GM04503 (cell line): ENCODE measurements at places on chromosomes 12 and 14.

DNA sequence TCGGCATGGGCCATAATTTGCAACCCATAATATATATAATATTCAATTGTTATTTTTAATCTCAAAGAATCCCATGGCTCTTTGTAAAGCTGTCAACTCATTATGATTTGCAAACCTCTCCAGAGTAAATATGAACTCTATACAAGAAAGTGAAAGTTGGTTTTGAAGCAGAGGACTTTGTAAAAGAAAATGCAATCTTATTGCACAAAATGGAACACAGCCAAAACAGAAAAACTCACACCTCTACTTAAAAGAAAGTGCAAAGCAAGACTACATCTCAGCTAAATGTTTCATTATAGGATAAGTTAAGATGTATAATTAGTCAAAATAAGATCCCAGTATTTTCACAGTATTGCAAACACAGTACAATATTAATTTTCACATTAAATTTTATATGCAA, 111.2 kb upstream of the FLRT2 start:
- DNase-seq, result no peak

- DNase-seq, result peak; percentile 5
Measured at GRCh38 chr12:29245246-29245645, 96.2 kb downstream of the FAR2 start.

DNA sequence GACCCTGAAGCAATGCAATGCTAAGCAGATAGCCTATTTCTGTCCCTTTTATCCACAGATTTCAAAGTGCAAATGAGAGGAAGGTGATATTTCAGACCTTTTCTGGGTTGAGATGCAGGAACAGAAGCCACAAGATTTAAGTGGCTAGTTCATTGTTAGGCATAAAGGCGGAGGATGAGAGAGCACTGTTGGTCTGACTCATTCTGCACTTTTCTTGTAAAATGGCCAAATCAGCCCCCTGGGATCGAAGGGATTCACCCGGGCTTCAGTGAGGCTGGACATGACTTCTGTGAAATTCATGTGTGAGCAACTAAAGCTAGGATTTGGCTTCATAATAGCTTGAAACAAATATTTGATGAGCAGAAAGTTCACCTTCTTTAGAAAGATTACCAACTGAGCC, 101.9 kb upstream of the OVCH1 start:
- DNase-seq, result no peak

DNA sequence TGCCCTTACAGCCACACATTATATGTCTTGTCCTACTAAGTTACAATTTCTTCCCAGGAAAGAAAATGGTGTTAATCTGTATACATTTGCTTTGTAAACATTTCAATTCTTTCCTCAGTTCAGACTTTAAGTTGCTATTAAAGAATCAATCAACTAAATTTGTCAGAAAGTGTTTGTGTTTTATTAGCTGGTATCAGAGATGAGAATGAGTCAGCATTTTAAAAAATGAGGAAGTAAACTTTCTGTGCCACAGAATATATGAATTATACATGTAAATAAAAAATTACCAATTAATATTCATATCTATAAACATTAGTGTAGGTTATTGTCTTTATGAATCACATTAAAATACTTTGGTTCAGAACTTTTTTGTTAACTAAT, 82.0 kb downstream of the LMO3 start:
- no peak for DNase-seq

- no peak for DNase-seq
Measured at GRCh38 chr14:94636744-94637412, 24.7 kb downstream of the SERPINA3 start.

DNA sequence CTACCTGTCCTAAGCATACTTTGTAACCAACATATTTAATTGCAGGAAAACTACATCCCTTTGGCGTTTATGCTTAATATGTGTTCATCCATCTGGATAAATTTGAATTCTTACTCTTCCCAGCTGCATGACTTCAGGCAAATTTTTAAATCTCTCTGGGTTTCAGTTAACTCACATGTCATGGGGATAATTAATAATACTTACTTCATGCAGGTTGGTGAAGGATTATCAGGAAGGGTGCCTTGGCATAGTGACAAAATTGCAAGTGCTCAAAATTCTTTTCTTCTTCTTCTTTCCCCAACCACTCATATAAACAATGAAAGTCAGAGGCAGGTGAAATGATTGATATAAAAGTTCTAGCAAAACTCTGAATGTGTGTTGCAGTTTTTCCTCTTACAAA, 15.9 kb downstream of the SYT10 start:
- no peak for DNase-seq

DNA sequence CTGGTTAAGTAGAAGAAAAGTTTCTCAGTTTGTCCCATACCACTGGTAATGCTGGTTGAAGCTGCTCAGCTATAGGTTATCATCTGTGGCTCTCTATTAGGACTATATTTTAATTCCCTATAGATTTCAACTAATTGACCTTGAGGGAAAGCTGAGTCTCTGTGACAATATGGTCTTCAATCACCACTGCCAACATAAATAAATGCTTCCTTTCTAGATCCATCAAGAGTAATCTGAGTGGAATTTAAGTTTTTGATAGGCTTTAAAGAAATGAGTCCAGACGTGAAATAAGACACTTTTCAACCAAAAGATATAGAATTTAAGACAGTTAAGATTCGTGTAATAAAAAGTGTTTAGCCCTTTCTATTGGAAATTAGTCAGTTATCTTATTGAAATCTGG, 63.5 kb upstream of the MYF6 start:
- no peak for DNase-seq

DNA sequence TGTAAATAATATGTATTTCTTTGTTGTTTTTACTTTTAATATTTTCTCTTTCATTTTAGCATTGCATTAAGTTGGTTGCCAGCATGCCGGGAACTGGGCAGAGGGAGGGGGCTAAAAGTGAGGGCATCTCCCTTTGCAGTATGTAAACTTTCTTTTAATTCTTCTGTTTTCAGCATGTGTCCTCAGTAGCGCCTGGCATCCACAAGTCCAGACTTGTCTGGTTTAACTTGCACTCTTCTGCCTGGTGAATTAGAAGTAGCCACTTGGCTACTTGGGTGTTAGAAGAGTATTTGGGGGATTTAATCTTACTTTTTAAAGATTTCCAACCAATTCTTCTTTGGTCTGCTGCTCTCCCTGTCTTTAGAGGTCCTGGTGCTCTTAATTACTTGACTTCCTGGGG, 117.2 kb upstream of the SCAF11 start:
- no peak for DNase-seq

DNA sequence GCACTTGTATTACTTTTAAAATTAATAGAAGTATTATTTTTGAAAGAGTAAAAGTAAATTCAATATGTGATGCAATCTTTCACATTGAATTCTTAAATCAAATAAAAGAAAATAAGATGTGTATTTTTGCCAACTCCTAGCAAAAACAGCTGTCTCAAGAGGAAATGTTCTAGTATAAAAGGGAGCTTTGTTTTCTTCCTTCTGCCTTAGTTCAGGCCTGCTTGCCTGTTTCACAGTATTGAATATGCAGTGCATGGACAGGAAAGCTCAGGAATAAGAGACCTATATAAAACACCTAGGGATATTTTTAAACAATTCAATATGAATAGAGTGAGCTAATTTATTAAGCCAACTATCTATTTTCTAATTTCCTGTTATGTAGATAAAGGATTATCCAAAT, 294.8 kb upstream of the G2E3 start:
- no peak for DNase-seq

DNA sequence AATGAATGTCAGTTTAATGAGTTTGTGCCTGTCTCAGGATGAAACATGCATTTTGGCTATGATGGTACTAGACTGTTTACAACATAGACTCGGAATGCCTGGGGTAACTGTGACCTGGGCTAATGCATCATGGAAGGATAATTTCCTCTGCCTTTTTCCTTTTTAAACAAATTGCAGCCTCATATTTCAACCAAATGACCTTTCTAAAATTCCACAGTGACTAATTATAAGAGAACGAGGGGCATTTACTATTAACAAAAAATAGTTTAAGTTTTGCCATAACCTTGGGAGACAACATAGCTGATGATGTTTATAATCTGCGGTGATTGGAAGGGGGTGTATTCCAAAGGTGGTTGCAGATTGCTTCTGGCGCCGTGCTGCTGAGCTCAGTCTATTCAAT, 1140.5 kb downstream of the GALC start:
- DNase-seq, result no peak

- no peak for DNase-seq
Measured at GRCh38 chr12:56600753-56601152, 29.4 kb downstream of the BAZ2A start.

DNA sequence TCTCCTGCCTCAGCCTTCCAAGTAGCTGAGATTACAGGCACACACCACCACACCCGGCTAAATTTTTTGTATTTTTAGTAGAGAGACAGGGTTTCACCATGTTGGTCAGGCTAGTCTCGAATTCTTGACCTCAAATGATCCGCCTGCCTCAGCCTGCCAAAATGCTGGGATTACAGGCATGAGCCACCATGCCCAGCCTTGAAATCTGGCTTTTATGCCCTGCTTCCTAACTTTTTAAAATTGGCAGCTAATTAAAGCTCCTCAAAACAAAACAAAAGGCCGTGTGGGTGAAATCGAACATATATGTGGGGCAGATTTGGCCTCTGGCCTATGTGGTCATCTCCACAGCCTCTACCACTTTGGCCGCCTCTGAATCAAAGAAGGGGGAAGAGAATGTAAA, 37.9 kb downstream of the KCTD10 start:
- peak; percentile 71 for DNase-seq

DNA sequence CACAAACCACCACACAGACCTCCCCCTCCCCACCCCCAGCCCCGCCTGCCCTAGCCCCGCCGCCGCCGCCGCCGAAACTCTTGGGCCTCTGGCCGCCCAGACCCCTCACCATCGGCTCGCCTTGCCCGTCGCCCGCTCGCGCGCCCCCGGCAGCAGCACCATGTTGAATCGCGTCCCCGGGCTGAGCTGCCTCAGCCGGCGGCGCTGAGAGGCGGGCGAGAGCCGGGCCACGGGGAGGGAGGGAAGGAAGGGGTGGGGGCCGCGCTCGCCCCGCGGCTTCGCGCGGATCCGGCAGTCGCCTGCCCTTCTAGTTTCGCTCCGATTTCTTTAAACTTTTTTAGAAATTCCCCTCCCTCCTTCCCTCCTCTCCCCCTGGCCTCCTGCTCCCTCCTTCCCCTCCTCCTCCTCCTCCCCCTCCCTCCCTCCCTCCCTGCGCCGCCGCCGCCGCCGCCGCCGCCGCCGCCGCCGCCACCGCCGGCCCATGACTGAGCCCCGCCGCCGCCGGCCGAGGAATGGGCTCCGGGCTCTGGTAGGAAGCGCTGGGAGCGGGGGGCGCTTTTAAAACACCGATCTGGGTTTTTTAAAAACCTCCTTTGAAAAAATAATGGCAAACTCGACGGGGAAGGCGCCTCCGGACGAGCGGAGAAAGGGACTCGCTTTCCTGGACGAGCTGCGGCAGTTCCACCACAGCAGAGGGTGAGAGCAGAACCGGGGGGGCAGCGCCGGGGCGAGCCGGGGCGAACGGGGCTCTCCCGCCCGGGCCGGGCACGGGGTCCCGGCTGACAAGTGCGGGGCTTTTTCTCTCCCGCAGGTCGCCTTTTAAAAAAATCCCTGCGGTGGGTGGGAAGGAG, at the start of gene ARID2:
ARID2 (plus strand) TSS at position 474 of the 851 bp plus-strand sequence; CDS start at position 605, 131 bp downstream.
- DNase-seq, result no peak

DNA sequence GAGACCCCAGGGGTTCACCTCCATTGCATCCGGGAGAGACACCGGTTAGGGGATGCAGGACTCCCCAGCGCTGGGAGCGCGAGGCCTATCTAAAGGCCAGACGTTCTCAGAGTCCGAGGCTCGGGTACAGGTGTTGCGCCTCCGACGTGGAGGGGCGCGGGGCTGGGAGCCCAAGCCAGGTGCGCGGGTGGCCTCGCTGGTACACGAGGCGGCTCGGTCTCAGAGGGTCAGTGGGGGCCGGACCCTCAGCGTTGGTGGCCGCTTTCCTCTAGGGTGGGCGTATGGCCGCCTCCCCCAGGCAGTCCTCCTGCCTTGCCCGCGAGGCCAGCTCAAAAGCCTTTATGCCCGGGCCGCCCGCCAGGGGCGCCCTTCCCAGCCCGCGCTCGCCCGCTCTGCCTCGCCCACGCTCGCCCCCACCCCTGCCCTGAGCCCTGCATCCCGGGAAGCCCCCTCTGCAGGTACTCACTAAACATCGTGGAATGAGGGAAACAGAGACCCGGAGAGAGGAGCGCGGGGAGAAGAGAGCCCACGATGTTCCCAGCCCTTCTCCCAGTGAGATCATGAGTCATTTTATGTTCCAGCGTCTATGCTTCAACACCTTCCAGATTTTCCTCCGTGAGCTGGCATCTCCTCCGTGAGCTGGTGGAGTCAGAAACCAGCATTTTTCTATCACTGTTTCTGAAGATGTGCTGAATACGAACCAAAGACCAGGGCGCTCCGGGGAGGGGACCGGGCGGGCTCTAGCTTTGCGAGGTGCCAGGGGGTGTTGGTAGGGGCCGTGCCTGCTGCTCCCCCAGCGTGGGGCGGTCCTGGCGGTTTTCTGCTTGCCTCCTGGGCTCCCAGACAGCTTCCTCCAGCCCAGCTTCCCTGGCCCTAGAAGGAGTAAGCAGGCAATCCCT, 73.8 kb downstream of the DIO3 start:
- no peak for DNase-seq

GRCh38 chr14:50013934-50014333, 102.4 kb downstream of the VCPKMT start:
- no peak for DNase-seq

GRCh38 chr12:131583090-131583712, 127.7 kb upstream of the SFSWAP start:
- DNase-seq, result no peak

DNA sequence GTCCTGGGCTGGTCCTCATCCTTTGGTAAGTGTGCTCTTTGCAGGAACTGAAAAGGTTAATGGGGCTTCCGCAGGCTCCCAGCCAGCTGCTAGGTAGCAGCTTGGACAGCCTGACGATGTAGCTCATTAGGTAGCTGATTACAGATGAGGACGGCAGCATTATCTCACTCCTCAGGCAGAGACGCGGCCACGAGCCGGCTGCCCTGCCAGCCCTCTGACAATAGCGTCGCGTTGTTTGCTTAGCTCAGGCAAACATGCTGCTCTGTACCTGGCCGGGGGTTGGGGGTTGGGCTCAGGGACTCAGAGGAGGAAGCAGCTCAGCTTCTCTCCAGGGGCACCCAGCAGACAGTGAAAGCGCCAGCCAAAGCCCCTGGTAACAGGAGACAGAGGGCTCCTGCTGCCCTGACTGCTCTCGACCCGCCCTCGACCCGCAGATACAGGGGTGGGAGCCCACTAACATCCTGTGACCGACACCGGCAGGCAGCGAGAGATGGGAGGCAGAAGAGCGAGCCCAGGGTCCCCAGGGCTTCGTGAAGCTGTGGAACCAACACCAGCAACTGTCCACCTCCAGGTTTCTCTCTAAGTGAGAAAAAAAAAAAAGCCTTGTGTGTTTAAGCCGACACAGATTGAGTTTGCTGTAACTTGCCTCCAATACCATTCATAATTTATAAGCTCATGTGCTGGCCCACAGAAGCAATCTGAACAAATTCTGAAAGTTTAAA, 53.4 kb upstream of the DLK1 start:
- no peak for DNase-seq
